ENCODE measurements at places on chromosomes 3 and 15.

DNA sequence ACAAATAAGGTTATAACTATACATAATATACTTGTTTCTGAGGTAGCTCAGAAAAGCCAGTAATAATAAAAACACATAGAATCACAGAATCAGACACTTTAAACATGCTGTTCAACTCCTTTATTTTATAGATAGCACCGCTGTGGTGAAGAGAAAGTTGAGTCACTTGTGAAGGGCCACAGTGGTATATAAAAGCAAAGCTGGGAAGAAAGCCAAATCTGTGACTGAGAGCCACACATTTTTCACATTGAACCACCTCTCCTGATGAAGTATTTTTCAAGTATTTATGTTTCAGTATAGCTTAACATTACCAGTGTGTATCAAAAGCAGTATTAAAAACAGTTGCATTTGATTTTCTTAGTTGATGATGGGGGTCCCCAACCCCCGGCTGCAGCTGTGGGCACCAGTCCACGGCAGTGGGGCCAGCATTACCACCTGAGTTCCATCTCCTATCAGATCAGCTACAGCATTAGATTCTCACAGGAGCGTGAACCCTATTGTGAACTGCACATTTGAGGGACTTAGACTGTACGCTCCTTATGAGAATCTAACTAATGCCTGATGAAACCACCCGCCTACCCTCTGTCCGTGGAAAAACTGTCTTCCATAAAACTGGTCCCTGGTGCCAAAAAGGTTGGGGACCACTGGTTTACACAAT is 46.2 kb downstream of the TBL1XR1 start:
- DNase-seq: peak; percentile 16

DNA sequence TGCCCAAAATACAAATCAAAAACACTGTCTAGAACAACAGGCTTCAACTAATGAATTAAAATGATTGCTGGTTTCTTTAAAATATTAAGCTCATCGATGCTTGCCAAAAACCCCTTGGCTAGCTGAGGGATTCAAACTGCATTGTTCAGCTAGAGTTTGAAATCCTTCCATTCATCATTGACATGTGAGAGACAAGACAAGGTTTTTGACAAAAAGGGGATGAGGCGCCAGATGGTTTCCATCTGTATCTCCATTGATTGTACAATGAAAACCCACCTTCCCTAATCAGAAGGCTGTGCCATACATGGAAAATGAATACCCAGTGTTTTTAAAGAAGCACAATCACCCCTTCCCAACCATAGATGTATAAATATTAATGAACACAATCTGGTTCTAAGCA is 67.8 kb downstream of the THRB start:
- no peak for DNase-seq

- no peak for DNase-seq
Measured at GRCh38 chr15:93072411-93073394, 16.3 kb downstream of the RGMA start.

DNA sequence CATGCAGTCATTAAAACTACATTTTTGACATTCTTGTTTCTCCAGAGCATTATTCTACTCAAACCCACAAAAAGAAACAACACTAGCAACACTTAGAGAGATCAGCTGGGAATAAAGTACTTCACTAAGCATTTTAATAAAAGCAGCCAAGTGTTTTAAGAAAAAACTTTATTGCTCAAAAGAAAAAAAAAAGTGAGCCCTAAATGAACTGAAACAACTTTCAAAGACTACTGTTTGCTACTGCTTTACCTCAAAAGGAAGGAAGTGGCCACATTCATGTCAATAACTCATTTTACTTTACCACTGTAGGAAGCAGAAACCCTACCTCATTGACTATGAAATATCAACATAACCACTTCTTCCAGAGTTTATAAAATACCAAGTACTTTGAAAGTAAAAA is 91.3 kb downstream of the UACA start:
- DNase-seq: no peak

- DNase-seq: no peak
Measured at GRCh38 chr3:119796368-119796767, 14.5 kb downstream of the NR1I2 start.

GRCh38 chr3:84965141-84965540 is 6.4 kb downstream of the CADM2 start:
- DNase-seq: no peak

GRCh38 chr3:4503050-4503449 is 9.9 kb downstream of the ITPR1 start:
- no peak for DNase-seq

- no peak for DNase-seq
Measured at GRCh38 chr15:48866141-48866563, 11.8 kb upstream of the EID1 start.

DNA sequence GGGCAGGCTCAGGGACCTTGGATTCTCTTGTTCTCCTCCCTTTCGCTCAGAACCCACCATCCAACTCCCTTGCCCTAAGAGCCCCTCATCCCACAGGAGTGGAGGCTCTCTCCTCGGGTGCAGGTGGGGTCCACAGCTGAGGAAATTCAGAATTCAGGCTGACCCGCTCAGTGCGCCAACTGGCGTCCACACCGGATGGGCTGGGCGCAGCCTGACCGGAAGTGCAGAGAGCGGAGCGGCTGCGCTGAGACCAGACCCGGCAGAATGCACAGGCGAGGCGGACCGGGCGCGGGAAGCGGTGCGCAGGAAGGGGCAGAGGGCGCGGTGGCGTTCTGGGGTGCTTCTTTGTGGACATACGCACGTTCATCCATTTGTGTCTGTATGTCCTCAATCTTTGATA is 210.4 kb upstream of the NDN start:
- DNase-seq: no peak

DNA sequence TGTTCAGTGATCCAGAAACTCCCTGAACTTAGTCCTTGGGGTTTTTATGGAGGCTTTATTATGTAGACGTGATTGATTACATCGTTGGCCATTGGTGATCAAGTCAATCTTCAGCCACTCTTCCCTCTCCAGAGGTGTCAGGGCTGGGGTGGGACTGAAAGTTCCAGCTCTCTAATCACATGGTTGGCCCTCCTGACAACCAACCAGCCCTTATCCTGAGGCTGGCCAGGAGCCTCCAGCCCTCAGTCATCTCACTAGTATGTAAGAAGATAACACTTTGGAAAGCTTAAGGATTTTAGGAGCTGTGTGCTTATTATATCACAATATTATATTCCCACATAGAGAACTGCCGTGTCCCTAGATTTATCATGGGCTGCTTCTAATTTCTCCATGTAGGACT is 142.3 kb downstream of the VPS8 start:
- no peak for DNase-seq

DNA sequence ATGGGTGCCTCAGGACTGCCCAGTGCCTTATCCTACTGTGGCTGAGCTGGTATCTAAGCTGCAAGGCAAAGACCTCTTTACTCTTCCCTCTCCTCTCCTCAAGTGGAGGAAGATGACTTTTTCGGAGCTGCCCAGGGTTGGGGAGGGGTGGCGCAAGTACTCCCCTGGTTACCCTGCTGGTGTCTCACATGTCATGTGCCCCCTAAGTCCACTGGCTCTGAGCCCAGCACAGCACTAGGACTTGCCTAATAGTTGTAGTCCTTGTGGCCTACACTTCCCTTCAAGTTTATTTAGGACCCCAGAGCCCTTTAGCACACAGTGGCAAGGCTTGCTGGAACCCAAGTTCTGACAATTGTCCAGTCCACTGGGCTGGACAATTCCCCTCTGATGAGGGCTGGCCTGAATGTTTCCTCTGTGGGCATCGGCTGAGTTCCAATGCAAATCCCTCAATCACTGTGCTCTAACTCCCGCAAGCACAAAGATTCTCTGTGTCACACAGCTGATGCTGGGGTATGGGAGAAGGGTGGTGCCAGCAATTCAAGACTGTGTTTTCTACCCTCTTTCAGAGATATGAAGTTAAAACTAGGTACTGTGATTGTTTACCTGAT is 60.4 kb downstream of the UQCC5 start:
- no peak for DNase-seq

- no peak for DNase-seq
Measured at GRCh38 chr3:72174040-72174439, 389.1 kb upstream of the PROK2 start.

DNA sequence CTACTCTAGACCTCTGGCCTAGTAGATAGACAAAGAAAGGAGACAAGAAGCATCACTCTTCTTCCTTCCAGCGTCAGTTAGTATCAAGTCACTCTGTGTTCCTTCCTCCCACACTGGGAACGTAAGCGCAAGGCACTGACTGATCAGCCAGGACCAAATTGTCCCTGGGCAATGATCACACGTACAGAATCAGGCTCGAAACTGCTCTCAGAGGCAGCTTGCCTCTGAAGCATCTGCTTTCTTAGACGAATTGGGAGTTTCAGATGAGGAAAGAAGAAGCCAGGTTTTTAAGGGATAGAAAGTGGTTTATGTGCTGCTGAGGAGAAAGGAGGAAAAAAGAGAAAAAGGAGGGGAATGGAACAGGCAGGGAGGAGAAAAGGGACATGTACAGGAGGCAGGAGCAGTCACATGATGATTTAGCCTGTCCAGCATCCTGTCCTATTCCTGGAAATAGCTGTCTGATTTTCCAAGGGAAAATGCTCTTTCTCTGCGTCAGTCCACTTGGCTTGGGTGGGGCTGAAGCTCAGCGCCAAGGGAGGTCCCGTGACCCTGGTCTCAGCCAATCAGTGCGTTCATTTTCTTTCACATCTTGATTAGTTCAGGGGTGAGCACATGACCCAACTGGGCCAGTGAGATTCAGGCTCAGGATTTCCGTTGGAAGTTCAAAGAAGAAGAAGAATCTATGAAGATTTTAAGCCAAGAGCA is 102.0 kb upstream of the PRICKLE2 start:
- no peak for DNase-seq

GRCh38 chr15:80989081-80989517 is 520 bp downstream of the MESD start:
- DNase-seq: no peak

DNA sequence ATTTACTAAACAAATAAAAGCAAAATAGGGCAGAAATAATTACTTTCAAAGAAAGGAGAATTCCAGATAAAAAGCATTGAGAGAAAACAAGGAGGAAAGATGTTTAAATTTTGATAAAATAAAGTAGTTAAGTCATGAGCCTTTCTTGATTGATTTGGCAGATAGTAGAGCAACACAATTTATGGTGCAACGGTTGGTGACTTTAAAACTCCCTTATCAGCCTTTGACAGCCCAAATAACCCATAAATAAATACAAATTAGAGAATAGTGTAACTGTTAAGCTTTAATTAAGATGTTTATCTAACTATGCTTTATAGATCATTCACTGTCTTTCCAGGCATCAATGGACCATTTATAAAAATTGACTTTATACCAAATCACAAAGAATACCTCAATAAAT is 54.0 kb upstream of the EIF1B start:
- DNase-seq: no peak

DNA sequence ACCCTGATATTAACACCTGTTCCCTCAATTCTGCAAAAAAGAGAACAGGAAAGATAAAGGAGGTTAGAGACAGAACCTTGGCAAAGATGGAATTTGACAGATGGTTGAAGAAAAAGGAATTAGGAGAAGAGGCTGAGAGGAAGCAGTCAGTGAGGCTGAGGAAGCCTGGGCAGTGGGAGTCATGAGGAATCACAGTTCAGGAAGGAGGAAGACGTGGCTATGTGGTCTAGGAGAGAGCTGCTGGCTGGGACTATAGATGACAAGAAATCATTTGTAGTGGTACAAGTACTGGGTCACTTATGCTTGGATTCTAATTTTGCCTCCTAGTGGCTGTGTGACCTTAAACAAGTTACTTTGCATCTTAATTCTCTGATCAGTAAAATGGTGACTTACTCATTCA is 49.0 kb downstream of the LARS2 start:
- no peak for DNase-seq

- DNase-seq: no peak
Measured at GRCh38 chr3:167031364-167032049, 348.6 kb downstream of the ZBBX start.

GRCh38 chr3:171585039-171585438 is 124.8 kb upstream of the TNIK start:
- no peak for DNase-seq

DNA sequence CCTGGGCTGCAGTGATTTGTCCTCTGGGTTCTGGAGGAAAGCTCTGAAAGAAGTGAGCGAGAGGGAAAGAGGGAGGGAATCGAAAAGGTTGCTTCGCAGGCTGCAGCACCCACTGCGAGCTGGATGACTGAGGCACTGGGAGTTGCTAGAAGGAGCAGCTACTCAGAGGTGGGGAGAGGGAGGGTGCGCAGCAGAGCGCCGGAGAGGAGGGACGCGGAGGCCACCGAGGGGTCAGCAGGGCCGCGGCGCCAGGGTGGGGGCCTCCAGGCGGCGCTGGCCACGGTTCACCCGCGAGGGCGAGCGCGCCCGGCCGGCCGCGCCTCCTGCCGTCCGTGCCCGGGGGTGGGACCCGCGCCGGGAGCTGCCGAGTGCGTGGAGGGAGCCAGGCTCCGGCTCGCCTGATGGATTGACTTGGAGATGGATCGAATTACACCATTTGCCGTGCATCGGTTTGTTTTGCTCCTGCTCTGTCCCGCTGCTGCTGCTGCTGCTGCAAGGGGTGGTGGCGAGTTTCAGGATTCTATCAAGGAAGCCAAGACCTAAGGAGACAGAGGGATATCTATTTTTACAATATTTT is at the start of gene SEMA6D:
SEMA6D (plus strand) TSS at position 470 of the 577 bp plus-strand sequence. CDS start 42,294 bp downstream, outside the sequence.
- DNase-seq: no peak

DNA sequence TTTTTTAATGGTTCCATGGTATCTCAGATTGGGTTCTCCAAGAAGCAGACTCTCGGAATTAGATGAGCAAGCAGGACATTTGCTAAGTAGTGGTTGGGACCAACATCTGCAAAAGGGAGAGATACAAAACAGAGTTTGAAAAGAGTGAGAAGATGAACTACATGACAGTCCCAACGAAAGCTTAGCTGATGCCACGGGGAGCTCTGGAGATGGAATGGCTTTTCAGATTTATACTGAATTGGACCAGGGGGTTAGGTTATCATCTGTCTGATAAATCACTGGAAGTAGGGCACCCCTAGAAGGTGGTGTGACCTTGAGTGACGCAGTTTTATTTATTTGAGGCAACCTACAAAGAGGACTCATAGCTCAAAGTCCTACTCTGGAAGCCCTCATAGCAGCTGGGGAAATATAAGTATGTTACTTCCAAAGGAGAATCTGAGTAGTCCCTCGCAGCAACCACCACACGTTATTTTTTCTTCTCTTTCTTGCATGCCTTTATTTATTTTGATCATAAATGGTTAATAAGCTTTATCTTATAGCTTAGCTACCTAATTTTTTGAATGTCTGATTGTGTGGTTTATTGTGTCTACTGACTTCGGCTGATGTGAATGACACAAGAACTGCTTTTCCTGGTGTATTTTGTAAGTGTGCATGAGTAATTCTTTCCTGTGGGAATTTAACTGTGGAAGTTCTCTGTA is 815.4 kb downstream of the SQOR start:
- DNase-seq: no peak

- DNase-seq: peak; percentile 25
Measured at GRCh38 chr3:134249935-134250716, 533 bp downstream of the RYK start.

Measured in stimulated activated CD4-positive, alpha-beta T cell treated with anti-CD3 and anti-CD28 coated beads, Interleukin-1b, Interleukin-23, amount 100 ng/mL, for 48 hours (primary cell).